ENCODE measurements at places on chromosomes 2 and 18.

- DNase-seq, result no peak
These were observed 24.2 kb downstream of the ICOS start for GRCh38 chr2:203960811-203961210.

GRCh38 chr2:152874955-152875354 lies 156.5 kb downstream of the ARL6IP6 start:
- DNase-seq, result no peak

- no peak for DNase-seq
These were observed 1211.9 kb upstream of the NXPH2 start for GRCh38 chr2:139992078-139992477.

GRCh38 chr2:63914311-63914710 lies 72.6 kb downstream of the UGP2 start:
- DNase-seq, result no peak

DNA sequence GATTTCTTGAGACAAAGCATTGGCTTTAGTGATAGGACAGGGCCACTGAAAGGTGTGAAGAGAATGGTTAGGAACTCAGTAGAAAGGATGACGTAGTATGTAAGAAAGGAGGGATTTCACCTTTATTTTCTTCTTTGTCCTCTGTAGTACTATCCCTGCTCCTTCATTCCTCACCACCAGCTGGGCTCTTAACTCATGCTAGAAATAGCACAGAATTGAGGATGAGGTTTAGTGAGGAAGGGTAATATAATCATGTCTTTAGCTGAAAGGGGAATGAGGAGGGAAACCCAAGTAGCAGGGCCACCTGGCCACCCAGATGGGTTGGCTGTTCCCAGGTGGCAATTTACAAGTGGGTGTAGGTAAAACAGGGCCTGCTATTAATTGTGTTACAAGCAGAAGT lies 15.2 kb downstream of the ACVR2A start:
- no peak for DNase-seq

- DNase-seq, result no peak
These were observed 37.1 kb upstream of the ADAM17 start for GRCh38 chr2:9592699-9593098.

DNA sequence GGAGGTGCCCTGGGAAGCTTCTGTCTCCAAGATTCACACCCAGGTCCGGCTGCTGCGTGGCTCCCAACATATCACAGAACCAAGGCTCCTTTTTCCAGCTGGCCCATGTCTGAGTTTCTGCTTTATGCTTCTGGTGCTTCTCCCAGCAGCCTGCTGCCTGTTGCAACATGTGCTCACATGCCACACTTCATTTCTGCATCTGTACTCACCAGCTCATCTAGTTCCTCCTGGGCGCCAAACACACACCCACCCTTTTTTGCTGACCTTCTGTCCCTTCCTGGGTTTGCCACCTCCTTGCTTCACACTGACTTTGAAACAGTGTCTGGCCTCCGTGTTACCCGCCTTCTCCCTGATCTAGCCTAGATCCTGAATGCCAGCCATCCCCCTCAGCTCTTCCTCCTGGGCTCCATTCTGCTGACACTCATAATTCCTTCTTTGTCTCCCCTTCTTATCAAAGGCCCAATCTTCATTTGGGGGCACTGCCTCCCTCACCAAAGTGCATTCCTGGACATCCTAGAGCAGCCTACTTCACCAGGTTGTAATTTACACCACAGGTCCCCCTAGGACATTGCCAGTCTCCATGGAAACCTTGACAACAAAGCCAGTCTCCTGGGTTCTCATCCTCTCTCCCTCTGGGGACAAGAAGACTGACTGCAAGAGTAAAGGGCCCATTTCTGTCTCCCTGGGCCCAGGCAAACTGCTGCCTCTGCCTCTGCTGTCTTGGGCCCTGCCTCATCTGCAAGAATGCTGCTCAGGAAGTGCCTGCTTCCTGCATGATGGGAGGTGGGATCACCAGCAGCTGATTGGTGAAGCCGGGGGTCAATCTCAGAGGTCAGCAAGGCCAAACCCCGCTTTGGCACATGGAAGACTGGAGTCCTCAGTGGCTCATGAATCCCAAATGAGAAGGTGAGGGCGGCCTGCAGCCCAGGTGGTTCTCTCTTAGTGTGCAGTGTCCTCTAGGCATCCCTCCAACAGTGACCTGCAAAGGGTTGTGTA lies 13.9 kb upstream of the PROM2 start:
- no peak for DNase-seq

- no peak for DNase-seq
These were observed 221.0 kb upstream of the MMADHC start for GRCh38 chr2:149808556-149808955.

GRCh38 chr2:239985356-239985755 lies 39.8 kb downstream of the NDUFA10 start:
- DNase-seq, result no peak

GRCh38 chr2:61789807-61790602 lies 63.9 kb downstream of the FAM161A start:
- no peak for DNase-seq

- DNase-seq, result no peak
These were observed 24.6 kb downstream of the THAP4 start for GRCh38 chr2:241612156-241613016.

GRCh38 chr2:131646669-131647297 lies 119.1 kb downstream of the CCDC74A start:
- no peak for DNase-seq

DNA sequence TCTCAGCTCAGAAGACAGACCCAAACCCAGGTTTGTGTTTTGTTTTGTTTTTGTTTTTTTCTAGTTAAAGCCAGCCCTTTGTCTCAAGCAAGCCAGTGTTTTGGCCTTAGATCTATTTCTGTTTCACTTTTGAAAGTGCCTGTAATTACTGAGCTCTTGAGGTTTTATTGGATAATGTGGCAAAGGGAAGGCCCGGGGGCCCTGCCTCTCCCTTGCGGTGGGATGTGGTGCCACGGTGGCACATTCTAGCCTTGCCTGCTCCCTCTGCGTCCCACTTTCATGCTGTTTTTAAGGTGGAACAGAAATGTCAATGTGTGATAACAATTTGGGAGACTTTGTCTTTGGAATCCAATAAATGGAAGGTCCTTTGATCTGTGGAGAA lies 2.5 kb downstream of the HPCAL1 start:
- DNase-seq, result no peak

- DNase-seq, result peak; percentile 54
These were observed 8.6 kb upstream of the MTCL1 start for GRCh38 chr18:8696749-8697211.

GRCh38 chr18:68918216-68918615 lies 120.3 kb downstream of the CCDC102B start:
- no peak for DNase-seq

GRCh38 chr2:132975193-132976105 lies 305.4 kb upstream of the LYPD1 start:
- no peak for DNase-seq

GRCh38 chr18:41075212-41075611 lies 879.8 kb upstream of the PIK3C3 start:
- no peak for DNase-seq
